Urinary bladder (tissue), 4 donors: ENCODE measurements at places on chromosomes 16 and 17. TPM values are rescaled to one million over a fixed set of nuclear protein-coding genes. Genes with fewer than 3 reads are reported as not detected.

HS3ST3A1 gene
- 0.53 TPM for total RNA-seq

FZD2 gene
- 9.8 TPM for total RNA-seq

AIPL1 gene
- total RNA-seq, result not detected

GRCh38 chr17:50326831-50327364 lies 19.0 kb upstream of the XYLT2 start:
- no peak for DNase-seq

DNA sequence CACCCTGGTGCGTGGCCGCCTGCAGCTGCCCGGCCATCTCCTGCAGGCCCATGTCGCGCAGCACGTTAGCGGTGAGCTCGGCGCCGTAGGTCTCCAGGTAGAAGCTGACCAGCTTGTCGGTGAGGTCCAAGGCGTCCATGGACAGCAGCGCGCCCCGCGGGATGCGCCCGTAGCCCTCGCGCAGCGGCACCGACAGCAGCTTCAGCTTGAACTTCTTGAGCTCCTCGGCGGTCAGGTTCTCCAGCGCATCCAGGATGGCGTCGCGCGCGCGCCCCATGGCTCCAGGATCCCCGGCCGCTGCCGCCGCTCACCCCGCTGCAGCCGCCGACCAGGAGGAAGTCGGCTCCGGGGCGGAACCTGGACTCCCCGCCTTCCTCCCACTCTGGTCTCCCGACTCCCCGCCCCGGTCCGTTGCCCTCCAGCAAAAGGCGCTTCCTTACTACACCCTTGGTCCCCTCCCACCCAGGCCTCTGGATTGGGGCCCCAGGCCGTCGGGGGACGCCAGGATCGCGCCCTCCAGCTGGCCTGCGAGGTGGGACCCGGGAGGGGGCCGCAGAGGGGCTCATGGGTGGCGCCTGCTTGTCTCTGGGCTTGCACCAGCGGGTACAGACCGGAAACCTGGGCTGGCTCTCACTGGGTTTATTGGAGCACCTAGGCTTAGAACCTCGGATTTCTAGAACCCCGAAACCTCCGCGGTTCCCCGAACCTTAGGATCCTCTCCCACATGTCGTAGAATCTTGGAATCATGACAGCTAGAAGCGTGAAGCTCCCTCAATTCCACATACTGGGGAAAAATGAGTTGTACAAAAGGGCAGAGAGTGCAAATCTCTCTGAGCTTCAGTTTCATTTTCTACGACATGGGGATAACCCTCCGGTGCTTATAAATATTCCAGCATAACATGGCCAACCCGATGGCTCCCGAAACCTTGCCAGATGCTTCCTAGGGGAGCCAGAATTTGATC lies at the start of gene PYCARD:
PYCARD (minus strand) TSS at position 347 of the 962 bp plus-strand sequence; CDS start at position 277, 70 bp downstream.
- DNase-seq, result no peak

CDRT15L2 gene
- total RNA-seq, result not detected

GRCh38 chr17:48834973-48835372 lies 4.1 kb downstream of the CALCOCO2 start:
- DNase-seq, result no peak

TEKT5 gene
- 0.32 TPM for total RNA-seq

DNA sequence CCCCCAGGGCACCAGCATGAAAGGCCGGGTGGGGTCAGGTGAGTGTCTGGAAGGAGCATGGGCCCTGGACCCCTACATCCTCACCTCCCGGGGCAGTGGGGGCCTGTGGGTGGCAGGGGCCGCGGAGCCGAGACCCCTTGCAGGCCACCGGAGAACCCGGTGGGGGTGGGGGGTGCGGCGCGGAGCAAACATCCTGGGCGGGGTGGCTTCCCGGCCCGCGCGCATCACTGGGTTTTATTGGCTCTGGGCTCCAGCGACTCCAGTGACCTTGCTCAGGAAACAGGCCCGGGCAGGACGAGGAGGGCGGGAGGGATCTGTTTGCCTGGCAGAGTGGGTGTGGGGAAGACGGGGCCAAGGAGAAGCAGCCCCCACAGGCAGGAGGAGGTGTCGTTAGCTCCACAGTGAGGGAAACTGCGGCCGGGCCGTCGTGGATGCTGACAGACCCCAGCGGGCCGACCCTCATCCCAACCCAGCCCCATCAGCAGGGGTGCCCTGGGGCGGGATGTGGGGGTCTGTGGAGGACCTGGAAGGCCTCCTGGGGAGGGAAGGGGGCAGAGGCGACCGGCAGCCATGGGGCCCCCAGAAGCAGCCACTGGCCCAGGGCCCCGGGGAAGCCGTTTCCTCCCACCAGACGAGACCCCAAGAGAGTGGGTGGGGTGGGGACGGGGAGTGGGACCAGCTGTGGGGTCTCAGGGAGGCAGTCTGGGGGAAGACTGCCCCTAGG lies 10.6 kb downstream of the SSTR5 start:
- DNase-seq, result peak; percentile 29

- no peak for DNase-seq
Measured at GRCh38 chr16:67183-67791, 5.1 kb downstream of the RHBDF1 start.

DNA sequence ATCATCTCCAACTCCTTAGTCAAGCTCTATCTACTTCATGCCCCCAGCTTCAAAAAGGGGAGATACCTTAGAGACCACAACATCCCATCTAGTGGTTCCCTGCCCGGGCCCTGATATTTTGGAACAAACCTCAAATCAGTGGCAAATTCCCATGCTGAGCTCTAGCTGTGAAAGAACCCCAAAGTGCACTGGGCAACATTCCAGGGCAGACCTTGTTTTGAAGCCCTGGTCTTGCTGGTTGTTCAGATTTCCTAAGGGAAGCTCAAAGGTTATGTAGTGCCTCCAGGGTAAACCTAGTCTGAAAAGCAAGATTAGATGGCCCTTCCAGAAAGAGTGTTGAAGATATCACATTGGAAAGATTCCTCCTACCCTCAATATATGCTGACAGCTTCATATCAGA lies 16.3 kb downstream of the FAM117A start:
- DNase-seq, result no peak

GRCh38 chr17:56675876-56676660 lies 82.6 kb downstream of the NOG start:
- DNase-seq, result no peak

DNA sequence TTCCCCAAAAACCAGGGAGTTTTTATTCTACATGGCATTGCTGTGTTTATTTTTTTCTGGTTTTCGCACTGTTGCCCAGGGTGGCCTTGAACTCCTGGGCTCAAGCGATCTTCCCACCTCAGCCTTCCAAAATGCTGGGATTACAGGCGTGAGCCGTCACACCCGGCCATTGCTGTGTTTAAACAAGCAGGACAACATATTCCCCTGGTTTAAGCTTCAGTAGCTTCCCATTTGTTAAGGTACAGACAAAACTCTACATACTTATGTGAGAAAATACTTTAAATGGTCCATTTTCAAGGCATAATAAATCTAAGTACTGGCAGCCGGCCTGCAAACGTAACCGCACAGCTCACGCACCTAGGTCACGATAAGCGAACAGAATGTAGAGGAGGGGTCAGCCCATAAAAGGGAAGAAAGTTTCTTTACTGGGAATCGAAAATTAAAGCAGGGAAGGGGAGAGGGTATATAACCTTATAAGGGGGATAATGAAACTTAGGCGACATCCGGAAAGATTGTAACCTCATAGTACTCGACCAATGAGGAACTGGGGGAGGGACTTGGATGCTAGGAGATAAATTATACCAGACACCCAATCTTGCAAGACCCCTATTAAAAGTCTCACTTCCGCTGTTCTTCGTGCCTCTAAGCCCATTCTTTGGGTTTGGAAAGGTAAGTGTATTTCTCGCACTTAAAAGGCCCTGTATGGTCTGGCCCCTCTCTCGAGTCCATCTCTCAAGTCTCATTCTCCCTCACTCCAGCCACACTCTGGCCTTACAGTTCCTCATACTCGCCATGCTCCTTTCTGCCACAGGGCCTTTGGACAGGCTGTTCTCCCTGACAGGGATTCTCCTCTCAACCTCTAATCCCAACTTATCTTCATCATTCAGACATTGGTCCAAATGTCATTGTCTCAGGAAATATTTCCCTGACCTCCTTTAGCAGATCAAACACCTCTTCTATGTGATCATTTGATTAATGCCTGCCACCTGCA lies 59.2 kb downstream of the TEX14 start:
- no peak for DNase-seq

DNA sequence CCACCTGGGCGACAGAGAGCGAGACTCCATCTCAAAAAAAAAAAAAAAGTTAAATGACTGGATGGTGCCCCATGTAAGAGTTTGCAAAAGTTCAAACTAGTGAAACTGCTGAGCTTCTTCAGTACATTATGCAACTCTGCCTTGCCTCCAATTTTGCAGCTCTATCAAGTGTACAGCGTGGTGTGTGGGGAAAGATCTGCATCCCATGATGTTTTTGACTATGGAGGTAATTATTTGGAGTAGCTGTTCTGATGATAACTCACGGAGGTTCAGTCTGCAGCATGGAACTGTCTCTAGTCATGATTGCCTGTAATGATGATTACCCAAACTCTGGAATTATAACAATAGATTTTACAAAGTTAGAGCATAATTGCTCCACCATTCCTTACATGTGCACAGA lies 149.6 kb downstream of the PITPNC1 start:
- DNase-seq, result no peak
